Activated CD4-positive, alpha-beta T cell treated with anti-CD3 and anti-CD28 coated beads for 1 hour (primary cell): ENCODE measurements at places on chromosomes 2 and 18.
A peak's percentile ranks its signal among the peaks of the same experiment; 100 is the strongest.

- no peak for DNase-seq
Observed at GRCh38 chr2:231161877-231162329, 36.5 kb upstream of the ARMC9 start.

DNA sequence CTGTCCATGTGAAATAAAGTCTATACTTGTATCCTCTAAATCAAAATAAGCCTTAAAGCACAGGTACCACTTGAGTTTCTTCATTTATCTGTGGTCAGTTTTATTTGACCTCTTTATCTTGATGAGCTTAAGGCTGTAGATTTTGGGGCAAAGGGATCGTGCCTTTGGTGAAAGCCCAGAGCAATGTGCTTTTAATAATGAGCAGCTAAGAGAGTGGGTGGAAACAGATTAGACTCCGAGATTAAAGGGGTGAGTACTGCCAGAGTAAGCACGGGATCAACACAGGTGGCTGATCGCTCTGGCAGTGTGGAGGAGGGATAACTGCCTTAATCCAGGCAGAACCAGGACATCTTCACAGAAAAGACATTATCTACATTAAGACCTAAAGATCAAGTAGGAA lies 280.4 kb downstream of the TDRD15 start:
- DNase-seq: no peak

DNA sequence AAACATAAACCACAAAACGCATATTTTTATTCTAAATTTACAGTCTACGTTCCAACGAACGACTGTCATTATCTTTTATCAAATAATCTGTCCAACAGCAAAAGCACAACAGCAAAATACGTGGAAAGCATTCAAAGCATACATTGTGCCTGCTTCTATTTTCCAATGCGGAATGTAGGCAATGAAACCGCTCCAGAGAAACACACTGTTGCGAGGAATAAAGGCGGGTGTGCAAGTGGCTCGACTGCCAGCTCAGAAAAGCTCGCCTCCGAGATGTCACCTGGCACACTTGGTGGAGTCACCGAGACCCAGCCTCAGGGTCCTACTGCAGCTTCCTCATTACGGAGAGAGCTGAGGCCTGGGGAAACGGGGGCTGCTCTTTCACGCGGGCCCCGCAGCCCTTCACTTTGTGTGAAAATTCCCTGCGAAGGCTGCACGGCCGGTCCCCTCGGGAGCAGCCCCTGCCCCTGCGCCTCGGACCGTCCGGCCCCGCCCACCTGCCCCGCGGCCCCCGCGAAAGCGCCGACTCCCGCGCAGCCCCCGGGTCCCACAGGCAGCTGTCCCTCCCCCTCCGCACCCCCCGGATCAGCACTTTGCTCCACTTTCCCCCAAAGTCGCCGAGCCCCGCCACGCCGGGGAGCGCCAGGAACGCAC lies 752 bp downstream of the MGAT4A start:
- DNase-seq: peak; percentile 38

DNA sequence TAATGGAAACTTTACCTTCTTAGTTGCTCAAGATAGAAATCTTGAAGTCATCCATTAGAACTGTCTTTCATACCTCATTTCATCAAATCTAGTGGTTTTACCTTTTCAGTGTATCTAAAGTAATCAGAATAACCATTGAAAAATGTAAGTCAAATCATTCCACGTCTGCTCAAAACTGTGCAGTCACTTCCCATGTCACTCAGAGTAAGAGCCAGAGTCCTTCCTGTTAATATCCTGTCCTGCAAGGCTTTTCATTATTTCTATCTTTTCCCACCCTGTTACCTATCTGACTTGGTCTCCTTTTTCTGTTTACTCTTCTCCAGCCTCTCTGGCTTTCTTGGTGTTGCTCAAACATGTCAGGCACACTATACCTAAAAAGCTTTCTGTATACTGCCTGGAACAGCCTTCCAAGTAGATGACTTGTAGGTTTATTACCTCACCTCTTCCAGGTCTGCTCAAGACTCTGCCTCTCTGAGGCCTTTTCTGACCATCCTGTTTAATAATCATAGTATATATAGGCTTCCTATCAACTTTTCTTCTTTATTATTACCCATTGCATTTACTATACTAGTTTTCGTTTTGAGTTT lies 3.4 kb downstream of the C2orf69 start:
- DNase-seq: no peak

DNA sequence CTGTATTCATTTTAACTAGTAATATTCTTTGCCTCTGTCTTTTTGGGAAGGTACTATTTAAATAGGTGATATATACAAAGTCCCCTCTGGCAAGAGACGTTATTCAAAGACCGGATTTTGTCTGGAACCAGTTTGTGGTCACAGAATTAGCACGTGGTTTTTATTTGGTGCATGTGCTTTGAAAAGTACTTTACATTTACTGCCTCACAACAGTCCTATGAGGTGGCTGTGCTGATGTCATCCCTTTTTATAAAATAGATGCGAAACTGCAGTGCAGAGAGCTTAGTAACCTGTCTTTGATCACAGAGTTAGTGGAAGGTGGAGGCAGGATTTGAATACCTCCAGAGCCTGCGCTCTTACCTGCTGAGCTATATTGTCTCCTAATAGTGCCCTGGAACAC lies 4.0 kb downstream of the LPIN1 start:
- no peak for DNase-seq

- DNase-seq: no peak
Observed at GRCh38 chr2:128227862-128228261, 90.8 kb downstream of the HS6ST1 start.

DNA sequence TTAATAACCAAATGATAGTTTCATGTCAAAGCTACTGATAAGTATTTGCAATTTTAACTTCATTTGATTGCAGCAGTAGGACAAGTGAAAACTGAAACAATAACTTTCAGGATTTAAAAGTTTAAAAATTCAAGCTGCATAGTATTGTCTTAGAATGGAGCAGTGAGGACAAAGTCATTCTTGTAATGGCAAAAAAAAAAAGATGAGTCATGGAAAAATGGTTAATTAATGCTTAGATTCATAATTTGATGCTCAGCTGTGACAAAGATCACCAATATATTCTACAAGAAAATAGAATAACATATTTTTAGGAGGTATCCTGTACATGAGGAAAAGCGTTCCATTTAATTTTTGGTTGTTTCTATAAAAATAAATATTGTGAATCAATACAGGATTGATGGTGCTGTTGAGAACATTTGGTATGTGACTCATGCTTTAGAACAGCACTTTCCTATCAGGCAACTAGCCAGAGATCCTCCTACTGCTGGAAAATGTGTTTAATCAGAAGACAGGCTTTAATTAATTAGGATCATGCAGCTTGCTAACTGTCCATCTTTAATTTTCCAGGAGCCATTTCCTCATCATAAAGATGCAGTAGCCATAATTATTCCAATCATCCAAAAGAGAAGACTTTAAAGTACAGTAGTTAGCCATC lies 239.0 kb upstream of the MMADHC start:
- DNase-seq: no peak

DNA sequence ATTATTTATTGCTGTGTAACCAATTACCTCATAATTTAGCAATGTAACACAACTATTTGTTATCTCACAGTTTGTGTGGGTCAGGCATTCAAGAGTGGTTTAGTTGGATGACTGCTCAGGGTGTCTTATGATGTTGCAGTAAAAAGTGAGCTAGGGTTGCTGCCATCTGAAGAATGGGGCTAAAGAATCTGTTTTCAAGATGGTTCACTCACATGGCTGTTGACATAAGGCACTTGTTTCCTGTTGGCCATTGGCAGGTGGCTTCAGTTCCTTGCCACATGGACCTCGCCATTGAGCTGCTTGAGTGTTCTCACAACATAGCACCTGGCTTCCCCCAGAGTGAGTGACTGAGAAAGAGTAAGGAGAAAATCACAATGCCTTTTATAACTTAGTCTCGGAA lies 123.2 kb downstream of the TMEM17 start:
- no peak for DNase-seq

DNA sequence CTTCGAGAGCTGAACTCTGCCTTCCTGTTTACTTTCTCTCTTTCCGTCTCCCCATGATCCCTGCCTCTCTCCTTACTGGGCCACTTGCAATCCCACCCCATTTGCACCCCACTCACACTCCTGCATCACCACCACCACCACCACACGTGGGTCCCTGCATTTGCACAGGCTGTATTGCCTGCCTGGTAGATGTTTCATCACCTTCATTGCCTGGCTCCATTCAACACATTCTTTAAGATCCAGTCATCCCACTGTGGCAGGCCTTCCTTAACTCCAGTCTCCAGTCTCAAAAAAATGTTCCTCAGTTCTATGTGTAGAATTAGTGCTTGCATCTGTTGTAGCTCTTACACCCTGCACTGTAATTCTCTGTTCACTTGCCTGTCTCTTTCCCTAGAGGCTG lies 13.9 kb downstream of the NOSTRIN start:
- DNase-seq: no peak

DNA sequence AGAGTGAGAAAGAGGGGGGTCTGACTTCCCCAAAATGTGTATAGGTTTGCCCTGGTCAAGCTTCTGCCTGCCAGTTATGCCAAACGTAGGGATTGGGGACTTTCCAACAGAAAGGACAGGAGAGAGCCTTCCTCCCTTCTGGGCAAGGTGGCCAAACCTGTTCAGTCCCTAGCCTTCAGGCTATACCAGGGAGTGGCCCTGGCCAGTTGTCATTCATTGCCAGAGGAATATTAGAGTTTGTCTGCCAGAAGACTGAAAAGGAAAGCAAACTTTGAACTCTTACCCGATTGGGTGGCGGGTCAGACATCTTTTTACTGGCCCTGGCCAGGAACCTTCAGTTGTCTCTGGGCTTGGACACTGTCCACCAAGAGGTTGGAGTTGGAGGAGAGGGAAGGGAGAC lies 22.1 kb downstream of the RAB3GAP1 start:
- DNase-seq: no peak

DNA sequence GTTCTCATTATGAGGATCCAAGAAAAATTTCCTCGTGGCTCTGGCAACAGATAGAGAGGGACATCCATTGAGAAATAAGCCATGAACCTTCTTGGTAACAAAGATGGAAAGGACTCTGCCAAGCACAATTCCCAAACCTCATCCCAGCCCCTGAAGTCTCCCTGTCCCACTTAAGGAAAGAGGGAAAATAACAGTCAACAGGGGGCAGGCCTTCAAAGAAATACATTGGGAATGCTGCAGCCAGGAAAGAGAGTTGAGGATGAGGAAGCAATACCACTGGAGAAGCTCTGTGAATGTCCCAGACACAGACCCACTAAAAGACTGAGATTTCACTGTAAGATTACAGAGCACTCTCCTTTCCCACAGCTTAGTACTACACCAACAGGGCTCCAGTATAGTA lies 93.2 kb downstream of the CD226 start:
- no peak for DNase-seq

GRCh38 chr2:45851111-45851510 lies 199.6 kb downstream of the PRKCE start:
- no peak for DNase-seq

DNA sequence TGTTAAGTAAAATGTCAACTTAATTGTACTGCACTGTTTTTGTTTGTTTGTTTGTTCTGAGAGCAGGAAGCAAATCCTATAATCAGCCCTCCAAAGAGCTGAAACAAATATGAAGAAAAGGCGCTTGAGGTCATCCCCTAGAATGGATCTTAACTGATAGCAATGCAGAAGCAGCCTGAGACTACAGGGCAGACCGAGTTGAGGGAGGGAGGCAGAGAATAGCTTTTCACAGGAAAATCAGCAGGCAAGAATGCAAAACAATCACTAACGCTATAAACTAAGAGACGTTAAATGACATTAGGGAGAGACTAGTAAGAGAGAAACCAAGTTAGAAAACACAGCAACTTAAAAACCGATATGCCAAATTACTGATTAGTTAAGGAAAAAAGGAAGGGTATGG lies 37.2 kb downstream of the GALNT1 start:
- no peak for DNase-seq

GRCh38 chr2:98580656-98581284 lies 27.5 kb downstream of the COA5 start:
- DNase-seq: no peak

GRCh38 chr2:45649858-45650811 lies 1.3 kb upstream of the PRKCE start:
- DNase-seq: peak; percentile 53

- DNase-seq: peak; percentile 6
Observed at GRCh38 chr2:128359841-128360240, 41.2 kb upstream of the HS6ST1 start.

DNA sequence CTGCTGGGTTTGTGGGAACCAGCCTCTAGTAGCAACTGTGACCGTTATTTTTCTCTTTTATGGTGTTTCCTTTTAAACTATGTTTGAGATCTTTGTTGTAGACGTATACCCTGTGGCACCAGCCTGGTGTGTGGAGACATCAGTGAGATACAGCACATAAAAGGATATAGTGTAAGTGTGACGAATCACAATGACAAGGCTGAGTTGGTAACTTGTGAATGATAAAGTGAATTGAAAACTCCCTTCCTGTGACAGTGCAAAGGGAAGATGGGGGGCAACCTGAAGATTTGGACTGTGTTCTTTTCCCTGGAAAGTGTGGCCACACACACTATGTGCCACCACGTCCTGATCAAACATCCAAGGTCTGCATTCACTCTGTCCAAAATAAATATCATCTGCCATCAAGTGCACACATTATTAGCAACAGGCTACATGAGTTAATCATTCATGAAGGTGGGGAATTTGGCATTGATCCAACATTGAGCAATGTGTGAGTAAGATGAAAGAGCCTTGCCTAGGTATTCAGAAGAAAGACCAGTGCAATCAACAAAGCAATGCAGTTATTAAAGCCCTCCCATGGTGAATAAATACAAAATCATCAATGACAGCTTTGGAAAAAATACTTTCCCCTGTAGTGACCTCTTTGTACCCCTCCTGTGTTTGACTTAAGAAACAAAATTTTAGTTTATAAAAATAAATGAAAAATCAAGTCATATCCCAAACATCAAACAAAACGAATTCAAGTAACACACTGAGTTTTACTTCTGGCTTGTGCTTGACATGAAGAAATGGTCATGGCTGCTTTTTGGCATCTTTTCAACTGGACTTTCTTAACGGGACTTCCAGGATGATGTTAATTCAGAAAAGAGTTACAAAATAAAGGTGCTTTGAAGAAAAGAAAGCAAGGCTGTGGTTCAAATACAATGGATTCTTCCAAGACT lies 1280.5 kb upstream of the ZEB2 start:
- no peak for DNase-seq

DNA sequence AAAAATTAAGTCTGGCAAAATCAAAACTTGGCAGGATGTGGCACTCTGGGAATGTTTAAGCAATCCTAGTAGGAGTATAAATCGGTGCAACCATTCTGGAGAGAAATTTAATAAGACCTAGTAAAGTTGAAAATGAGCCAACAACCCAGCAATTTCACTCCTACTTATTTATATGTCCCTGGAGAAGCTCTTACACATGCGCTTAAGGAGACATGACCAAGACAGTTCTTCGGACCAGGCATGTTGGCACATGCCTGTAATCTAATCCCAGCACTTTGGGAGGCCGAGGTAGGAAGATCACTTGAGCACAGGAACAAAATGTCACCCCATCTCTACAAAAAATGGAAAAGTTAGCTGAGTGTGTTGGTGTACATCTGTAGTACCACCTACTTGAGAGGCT lies 374.6 kb upstream of the LYPD1 start:
- DNase-seq: no peak
